ENCODE measurements at places on chromosomes 6 and 20.

DNA sequence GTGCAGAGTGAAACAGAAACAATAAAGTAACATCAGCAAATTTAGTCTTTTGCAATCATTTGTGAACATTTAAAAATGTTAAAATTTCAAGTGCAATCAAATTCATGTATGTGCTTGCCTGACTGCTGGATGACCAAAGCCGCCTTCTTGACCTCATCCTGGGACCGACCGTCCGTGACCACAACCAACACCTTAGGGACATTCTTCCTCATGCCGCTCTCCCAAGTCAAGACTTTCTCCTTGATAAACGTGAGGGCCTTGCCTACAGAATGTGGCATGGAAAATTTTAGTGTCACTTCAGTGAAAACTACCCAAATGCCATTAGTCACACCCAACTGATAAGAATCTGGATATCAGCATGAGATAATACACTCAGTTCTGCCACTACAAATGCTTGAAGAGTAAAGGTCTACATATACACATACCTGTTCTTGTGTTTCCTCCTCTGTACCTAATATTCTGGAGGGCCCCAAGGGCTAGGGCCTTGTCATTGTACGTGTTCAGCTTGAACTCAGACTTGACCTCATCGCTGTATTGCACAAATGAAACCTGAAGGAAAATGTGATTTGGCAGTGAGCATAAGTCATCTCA is 86.8 kb downstream of the COL12A1 start:
- DNase-seq, result no peak

DNA sequence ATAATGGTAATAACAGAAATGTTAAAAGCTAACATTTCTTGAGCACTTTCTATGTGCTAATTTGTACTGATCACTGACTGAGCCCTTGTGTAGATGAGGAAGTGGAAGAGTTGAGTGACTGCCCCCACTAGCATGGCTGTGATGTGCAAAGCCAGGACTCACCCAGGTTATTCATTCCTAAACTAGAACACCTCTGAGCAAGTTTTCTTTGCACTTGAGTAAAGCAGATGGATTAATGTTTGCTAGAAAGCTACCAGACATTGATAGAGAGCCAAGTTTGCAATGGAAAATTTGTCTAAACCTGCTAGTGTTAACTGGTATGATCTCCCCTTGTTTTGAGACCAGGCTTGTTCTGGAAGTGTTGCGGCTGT is 467.4 kb upstream of the PLCB4 start:
- no peak for DNase-seq

GRCh38 chr20:60055740-60056139 is 97.5 kb downstream of the CDH26 start:
- no peak for DNase-seq

- DNase-seq, result no peak
These were observed 113.5 kb downstream of the OGFRL1 start for GRCh38 chr6:71402096-71402495.

GRCh38 chr6:134146268-134147033 is 94.0 kb upstream of the SLC2A12 start:
- DNase-seq, result no peak

- DNase-seq, result peak; percentile 27
These were observed 6.6 kb downstream of the TRIM15 start for GRCh38 chr6:30169658-30170614.

DNA sequence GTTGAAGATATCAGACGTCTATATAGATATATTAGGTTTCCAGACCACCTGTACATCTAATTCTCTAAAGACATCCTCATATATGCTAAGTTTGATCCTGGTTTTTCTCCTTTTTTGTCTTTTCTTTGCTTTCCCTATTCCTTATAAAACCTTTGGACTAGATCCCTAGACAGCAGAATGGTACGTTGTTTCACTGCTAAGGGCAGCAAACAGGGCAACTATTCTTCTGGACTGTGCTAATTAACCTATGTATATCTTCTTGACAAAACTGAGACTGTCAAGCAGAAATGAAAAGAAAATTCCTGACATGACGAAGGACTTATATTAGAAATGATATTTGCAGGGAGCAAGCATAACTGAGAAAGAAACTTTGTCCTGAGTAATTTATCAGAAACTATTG is 19.1 kb downstream of the ME1 start:
- DNase-seq, result no peak

- DNase-seq, result peak; percentile 44
These were observed 54.5 kb downstream of the STMND1 start for GRCh38 chr6:17156112-17156921.

GRCh38 chr6:127022302-127022701 is 96.2 kb upstream of the RSPO3 start:
- peak; percentile 2 for DNase-seq

DNA sequence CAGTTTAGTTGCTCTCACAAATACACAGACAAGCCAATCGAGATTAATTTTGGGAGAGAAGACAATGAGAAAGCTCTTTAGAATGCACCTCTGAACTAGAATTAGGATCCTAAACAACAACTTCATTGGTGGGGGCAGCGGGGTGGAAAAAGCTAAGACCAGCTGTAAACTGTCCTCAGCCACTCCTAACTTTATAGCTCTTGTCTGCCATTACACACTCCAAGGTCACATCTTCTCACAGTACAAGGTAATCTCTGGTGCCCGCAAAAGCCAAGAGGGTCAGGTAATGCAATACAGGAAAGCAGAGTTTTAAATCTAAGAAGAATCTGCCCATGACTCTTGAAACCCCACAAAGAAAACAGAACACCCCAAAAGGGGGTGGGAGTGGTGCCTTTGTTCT is 17.8 kb upstream of the IL22RA2 start:
- DNase-seq, result no peak

GRCh38 chr20:37829128-37829527 is 73.8 kb upstream of the VSTM2L start:
- DNase-seq, result no peak

DNA sequence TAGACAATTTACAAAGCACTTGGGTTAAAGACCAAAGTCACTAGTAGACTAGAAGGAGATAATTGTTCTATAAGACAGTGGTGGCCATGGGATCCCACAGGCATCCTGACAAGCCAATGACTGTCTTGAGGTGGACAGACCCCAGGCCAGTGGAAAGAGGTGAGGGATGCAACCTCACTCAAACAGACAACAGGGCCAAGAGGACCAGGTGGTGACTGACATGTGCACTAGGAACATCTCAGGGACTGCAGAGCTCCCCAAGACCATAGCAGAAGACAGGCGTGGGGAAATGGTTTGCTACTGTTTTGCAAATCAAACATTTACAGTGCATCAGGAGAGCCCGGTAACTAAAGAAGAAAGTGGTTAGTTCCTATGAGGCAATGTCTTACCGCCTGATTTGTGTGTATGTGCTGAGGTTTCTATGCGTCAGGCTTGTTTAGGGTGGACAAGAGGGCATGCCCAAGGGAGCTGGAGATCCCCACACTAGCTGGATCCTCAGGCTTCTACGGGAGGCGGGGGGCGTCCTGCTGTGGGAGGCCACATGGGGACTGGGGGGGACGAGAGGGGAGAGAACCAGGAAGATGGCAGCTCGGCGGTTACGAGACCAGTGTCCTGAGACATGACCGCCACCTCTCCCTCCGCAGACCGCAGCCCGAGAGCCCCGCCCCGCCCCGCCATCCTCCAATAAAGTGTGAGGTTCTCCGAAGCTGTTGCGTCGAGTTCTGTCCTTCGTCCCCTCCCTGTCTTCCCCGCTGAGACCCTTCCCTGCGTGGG is 623 bp upstream of the MRPS26 start:
- DNase-seq, result peak; percentile 42

DNA sequence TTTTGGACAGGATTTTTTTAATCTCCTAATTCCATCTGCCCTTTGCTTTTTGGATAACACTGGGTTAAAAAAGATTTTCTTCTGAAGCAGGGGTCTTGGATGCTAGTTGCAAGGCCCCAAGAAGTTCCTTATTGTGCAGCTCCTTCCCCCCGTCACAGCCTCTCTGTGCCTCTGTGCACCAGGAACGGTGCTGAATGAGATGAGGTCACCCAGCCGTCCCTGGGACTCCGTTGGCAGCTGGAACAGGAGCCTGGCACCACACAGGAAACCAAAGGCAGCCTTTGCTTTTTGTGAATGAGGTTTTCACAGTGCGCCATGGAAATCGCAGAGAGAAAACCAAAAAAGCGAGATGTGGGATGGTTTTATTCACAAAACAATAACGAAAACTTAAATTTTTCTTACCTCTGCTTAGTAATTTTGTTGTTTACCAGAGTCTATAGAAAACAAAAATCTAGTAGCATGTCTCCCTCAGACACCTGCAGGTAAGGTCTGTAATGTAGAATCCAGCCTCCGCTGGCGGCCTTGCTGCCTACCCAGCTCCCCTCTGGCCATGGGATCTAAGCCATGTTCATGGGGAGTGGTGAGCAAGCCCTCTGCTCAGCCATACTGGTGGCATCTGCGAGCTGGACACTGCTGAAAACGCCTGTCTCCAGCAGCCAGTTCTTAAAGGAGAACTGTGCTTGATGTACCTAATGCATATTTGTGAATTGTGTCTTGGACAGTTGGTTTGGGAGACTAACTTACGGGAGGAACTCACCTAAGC is 40.4 kb upstream of the SYNJ2 start:
- no peak for DNase-seq

GRCh38 chr6:40383348-40384115 is 203.6 kb downstream of the LRFN2 start:
- DNase-seq, result no peak

DNA sequence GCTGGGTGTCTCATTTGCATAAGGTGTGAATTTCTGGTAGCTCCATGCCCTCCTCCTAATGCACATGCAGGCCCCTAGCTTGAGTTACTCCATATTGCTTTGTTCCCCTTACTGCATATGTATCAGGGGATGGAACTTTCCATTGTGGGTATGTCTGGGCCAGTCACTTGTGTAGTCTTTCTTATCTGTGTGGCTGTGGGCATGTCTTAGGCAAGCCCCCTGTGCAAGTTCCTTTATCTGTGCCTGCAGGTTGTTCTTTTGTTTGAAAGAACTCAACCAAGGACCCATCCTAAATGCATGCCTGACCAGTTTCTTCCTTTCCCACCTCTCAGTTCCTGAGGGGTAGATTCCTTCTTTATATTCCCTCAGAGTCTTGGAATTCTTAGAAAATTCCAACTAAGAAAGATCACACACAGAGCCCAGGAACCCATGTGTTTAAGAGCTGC is 23.6 kb downstream of the MBOAT1 start:
- no peak for DNase-seq

DNA sequence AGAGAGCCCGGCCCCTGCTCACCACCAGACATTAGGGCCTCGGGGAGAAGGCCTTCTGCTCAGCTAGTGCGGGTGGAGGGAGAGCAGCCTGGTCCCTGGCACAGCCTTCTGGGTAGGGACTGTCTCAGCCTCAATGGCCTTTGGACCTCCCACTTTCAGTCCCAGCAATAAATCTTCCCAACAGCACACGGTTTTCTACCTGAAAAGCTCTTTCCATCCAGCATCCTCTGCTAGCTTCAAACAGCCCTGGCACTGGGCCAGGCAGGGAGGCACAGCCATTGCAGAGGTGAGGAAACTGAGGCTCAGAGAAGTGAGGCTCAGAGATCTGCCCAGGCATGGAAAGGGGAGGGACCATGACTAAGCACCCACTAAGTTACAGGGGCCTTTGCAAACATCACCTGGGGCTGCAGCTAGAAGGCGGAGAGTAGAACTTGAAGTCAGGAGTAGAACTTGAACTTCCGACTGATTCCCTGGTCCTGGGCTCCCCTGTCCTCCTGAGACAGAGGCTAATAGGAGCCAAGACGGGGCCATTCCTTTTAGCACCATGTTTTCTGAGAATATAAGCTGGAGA is 43.9 kb upstream of the NOL4L start:
- DNase-seq, result no peak

DNA sequence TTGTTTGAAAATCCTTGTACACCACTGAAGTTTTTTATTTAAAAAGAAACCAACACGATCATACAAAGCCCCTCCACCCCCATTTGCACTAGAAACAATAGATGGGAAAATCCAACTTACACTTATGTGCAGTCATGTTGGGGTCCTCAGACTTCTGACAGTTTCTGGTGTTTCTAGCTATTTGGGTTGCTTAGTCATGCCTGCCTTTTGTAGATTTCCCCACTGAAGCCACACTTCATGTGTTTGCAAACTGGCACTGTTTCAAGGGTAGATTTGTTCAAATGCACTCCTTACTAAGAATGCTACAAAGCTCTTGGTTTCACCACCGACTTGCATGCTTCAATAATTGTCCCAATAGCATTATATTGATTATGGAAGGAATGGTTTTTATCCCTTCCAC is 1.5 kb downstream of the SH3BGRL2 start:
- no peak for DNase-seq

- DNase-seq, result no peak
These were observed 92.9 kb downstream of the GJA10 start for GRCh38 chr6:89987140-89987539.

GRCh38 chr6:53828215-53828614 is 33.4 kb downstream of the LRRC1 start:
- no peak for DNase-seq

GRCh38 chr6:1392813-1393640 is 3.7 kb downstream of the FOXF2 start:
- no peak for DNase-seq

DNA sequence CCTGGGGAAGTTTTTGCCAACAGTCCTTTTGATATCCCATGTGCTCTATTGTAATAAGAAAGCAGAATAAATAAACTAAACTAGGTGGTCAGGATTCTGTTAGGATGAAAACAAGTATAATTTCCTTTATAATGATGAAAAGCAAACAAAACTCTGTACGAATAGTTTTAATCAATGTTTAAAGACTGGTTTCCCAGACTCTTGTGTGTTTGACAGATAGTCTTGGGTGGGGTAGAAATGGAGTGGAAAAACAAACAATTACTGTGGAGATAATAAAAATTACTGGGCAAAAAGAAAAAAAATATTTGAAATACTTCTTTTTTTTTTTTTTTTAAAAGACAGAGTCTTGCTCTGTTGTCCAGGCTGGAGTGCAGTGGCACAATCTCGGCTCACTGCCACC is 152.1 kb upstream of the FLRT3 start:
- DNase-seq, result no peak

DNA sequence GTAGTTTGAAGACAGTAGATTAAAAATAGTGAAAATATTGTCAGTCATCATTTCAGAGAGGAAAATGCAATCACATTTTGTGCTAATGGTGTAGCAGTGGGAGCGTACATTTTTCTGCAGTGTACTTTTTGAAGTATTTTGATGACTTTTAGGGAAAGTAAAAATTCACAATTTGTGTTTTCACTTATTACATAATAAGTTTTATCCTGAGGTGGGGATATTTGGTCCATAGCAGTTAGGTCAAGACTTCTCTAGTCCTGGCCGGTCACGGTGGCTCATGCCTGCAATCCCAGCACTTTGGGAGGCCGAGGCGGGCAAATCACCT is 122.3 kb downstream of the SASH1 start:
- no peak for DNase-seq

DNA sequence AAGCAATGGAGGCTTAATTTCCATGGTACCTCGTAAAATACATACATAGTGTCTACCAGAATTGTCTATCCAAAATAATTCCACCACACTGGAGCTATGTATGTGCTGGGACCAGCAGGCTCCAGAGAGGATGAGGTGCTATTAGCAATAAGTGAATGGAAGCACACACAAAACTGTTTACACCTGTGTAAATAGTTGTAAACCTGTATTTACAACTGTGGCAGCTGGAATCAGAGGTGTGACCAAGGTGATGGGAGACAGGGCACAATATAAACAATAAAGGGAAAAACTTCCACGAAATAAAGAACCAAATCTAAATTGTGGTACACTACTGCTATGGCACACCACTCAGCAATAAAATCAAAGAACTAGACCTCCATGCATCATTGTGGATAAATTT is 14.4 kb downstream of the RARS2 start:
- DNase-seq, result no peak

- no peak for DNase-seq
These were observed 26.4 kb upstream of the SLC9A8 start for GRCh38 chr20:49786196-49786595.

GRCh38 chr20:36893801-36894200 is 17.9 kb downstream of the TLDC2 start:
- no peak for DNase-seq

- no peak for DNase-seq
These were observed 525 bp downstream of the PNRC1 start for GRCh38 chr6:89081129-89081422.

All from GM04503 (cell line).